Inflammatory macrophage treated with lipopolysaccharide for 1 hour (primary cell): ENCODE measurements at places on chromosomes 4 and X.

DNA sequence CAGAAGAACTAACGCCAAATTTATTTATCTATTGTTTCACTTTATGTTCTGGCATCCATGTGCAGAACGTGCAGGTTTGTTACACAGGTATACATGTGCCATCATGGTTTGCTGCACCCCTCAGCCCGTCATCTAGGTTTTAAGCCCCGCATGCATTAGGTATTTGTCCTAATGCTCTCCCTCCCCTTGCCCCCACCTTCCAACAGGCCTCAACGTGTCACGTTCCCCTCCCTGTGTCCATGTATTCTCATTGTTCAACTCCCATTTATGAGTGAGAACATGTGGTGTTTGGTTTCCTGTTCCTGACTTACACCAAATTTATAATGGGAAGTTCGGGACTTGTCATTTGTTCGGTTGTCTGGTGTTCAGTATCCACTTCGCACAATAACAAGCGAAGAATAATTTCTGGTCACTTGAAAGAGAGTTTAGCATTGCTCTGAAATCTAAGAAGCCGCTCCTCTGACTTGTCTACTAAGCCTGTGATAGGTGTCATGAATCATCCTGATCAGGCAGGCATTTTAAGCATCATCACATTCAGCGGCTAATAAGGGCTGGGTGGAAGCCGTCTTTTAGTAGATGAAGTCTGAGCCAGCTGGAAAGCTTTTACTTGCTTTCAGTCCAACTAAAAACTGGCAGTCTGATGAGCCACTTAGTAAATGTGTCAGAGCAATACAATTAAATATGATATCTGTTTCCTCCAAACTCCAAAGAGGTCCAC lies 1065.7 kb upstream of the PABPC4L start:
- DNase-seq: no peak

- DNase-seq: no peak
These were observed 19.3 kb downstream of the JAKMIP1 start for GRCh38 chr4:6180841-6181631.

DNA sequence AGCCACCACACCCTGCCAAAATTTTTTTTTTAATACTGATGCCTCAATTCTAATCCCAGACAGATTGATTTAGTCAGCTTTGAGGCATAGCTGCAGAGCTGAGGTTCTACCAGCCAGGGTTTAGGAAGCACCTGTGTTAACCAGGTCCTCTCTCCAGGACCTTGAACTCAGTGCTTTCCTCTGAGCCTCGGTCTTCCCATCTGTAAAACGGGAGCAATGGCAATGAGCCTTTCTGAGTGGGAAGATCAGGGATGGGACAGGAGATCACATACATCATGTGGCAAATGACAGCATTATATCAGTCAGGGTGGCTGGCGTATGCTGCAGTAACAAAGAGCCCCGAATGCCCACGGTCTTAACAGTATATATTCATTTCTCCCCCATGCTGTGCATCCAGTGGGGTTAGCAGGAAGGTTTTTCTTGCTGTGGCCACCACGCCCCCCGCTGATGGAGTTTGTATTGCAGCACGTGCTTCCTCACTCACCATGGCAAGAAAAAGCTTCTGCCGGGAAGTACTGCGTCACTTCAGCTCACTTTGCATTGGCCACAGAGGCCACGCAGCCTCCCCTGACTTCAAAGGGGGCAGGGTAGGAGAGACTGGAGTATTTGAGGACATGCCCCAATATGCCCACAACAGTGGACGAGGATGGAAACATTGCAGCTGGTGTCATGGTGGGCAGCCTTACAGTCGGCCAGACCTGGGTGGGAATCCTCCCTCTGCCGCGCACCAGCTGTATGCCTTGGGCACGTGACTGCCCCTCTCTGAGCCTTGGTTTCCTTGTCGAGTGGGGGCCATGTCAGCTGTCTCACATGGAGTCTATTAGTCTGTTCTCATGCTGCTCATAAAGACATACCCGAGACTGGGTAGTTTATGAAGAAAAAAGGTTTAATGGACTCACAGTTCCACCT lies 24.1 kb upstream of the MRFAP1 start:
- DNase-seq: no peak

DNA sequence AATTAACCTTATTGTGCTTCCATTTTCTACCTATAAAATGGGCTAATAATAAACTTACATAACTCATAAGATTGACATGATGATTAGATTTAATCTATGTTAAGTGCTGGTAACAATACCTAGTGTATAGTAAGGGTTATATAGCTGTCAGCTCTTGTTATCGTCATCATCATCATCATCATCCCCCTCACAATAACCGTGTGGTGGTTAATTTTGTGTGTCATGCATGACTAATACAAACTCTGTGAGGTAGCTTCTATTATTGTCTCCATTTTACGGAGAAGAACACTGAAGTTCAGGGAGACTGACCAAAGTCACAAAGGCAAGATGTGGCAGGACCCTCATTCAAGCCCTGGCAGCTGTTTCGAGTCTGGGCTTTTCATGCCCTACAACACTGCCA lies 211.3 kb downstream of the PALLD start:
- DNase-seq: no peak
